ENCODE measurements at places on chromosomes 6 and 20.

- DNase-seq = no peak
These were observed 116.3 kb upstream of the AFDN start for GRCh38 chr6:167710363-167710920.

DNA sequence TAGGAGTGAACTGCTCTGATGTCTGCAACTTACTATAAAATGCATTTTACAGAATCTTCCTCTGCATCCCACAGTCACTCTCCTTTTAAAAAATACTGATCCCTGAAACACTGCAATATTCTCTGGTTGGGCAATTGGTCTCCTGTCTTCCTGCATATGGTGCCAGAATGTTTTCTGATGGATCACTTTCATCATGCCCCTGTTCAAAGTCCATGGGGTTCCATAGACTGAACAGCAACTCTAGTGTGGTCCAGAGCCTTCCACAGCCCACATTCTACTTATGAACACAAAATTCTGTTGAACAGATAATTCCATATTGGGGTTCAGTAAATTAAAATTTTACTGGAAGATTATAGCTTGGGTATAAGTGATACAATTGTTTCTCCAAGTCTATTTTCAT lies 11.0 kb downstream of the GSTA2 start:
- DNase-seq = no peak

- no peak for DNase-seq
These were observed 191.8 kb downstream of the KIF16B start for GRCh38 chr20:16381444-16381843.

DNA sequence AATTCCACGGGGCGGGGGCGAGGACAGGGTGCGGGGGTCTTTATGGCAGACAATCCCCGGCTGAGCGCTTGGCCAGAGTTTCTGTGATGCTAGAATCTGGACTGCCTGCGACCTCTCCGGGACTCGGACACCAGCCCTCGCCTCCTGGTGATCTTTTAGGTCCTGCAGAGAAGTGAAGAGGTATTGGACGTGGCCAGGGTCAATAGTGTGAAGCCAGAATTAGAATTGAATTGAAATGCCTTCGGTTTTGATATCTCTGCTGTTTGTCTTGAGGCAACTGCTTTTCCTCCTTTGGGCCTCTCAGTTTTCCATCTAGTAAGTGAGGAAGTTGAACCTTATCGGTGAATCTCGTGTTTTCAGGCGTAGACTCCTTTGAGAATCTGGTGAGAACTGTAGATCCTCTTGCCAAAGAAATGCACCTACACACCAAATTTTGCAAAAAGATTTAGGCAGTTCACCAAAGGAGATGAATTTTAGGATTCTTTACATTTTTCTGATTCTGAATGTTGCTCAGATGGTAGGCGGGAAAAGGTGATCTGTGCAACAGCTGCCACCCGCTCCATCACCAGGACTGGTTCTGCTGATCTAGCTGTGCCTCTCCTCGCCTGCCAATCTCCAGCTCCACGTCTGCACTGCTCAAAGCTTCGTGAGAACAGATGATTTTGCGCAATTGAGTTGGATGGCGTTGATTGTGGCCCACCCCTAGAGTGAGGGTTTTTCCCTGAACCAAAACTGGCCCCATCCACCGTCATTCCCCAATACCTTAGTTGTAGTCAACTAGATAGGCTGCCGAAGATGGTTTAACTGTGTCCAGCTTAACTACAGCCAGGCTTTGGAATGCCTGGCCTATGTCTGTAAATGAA lies 837 bp upstream of the OSER1 start:
- DNase-seq = peak; percentile 51

DNA sequence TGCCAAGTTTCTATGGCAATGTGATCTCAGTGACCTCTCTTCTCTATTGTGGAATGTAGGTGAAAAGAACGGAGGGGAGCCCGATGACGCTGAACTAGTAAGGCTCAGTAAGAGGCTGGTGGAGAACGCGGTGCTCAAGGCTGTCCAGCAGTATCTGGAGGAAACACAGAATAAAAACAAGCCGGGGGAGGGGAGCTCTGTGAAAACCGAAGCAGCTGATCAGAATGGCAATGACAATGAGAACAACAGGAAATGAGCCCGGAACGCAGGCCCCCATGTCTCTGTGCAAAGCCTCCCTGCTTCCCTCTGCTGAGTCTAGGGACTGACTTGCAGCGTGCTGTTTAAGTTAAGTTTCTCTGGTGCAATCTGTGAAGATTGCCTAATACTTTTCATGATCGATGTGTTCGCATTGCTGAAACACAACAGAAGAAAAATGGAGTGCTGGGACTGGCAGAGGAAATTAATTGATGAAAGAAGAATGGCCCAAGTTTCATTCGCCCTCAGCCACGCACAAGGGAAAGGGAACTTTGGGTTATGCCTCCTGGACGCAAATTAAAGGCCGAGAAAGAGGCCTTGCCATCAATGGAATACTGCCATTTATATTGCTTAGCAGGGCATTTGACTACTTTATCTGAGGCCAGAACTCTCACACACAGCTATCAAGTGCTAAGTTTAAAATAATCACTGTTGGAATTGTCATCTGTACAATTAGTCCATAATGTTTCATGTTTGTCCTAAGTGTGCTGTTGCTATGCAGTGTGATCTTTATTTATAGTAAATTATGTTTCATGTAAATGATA lies 146.4 kb downstream of the AKAP7 start:
- DNase-seq = no peak

GRCh38 chr20:47875297-47876025 lies 90.2 kb upstream of the SULF2 start:
- no peak for DNase-seq

- no peak for DNase-seq
These were observed 595.7 kb upstream of the ARID1B start for GRCh38 chr6:156181506-156181905.
